ENCODE measurements at places on chromosomes 4 and X.

DNA sequence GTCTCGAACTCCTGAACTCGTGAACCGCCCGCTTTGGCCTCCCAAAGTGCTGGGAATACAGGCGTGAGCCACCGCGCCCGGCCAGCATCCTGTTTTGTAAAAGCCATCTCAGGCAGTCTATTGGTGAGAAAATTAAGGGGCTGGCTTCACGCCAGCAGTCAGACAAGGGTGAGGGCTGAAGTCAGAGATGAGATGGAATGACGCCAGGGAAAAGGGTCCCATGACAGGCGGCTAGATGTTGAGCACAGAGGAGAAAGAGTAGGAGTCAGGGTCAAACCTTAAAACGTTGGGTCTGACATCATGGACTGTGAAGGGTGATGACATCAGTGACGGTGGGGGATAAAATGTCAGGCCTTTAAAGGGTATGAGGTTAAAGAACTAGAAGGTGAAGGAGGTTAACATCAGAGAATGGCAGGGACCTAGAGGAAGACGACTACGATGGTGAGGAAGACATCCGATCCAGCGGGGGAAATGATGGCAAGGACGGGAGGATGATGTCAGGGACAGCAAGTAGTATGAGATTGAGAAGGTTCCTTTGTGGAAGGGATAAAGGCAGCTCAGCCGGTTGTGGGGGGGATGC is 504 bp upstream of the RBM3 start:
- no peak for DNase-seq

DNA sequence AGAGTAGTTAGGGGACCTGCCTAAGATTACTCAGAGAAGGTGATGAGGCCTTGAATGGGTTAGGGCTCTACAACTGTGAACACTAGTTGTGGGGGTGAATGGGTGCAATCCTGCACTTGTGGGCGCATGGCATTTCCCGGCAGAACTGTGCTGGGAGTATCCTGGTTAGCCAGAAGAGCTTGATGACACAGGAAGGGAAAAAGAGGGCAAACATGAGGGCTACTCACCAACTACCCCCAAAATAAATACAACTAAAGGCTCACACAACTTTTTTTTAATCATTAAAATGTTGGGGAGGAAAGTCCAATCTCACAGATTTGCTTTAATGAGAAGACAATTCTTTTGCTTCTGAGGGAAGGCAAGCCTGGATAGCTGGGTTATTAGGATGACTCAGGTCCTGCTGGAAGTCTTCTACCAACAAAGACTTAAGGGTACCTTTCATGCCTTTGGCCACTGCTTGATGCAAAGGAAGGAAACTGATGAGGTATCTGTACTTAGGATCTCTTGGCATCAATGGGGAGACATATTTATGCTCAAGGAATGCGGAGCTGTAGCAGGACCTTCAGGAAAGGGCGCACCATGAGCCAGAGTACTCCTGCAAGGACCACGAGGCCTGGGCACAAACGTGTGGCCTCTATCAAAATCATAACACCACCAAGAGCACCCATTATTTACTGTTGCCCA is 2.6 kb downstream of the PHKA2 start:
- no peak for DNase-seq

DNA sequence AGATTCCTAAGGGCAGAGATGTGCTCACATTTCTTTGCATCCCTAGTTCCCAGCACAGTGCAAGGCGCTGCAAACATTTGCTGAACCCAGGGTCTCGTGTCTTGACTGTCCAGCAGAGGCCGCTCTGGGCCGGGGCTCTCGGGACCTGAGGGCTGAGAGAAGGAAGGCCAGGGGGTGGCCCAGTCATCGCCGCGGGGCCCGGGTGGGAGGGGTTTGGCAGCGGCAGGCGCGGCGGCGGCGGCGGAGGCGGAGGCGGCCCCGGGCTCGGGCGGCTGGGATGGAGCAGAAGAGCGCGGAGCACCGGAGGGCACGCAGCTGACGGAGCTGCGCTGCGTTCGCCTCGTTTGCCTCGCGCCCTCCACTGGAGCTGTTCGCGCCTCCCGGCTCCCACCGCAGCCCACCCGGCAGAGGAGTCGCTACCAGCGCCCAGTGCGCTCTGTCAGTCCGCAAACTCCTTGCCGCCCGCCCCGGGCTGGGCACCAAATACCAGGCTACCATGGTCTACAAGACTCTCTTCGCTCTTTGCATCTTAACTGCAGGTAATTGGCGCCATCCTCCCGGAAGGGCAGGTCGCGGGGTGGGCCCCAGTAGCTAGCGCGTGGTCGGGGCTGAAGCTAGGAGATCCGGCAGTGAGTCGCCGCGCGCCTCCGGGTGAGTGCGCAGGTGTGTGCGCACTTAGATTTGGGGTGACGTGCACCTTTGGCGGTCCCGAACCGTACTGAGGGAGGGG is at the start of gene PARM1:
PARM1 (plus strand) TSS at position 285 of the 730 bp plus-strand sequence; CDS start at position 497, 212 bp downstream.
- DNase-seq: peak; percentile 92

- no peak for DNase-seq
Observed at GRCh38 chrX:17591741-17592110, 145.6 kb upstream of the SCML1 start.

- no peak for DNase-seq
Observed at GRCh38 chrX:43643662-43644061, 12.4 kb upstream of the MAOA start.

DNA sequence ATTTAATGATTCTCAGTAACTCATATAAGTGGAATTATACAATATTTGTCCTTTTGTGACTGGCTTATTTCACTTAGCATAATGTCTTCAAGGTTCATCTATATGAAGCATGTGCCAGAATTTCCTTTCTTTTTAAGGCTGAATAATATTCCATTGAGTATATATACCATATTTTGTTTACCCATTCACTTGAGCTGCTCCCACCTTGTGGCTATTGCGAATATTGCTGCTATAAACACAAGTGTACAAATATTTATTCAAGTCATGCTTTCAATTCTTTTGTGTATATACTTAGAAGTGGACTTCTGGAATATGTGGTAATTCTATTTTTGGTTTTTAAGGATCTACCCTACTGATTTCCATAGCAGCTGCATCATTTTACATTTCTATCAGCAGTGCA is 219.1 kb downstream of the MID1 start:
- no peak for DNase-seq

- DNase-seq: peak; percentile 12
Observed at GRCh38 chr4:2795300-2795892, 2.5 kb downstream of the SH3BP2 start.

DNA sequence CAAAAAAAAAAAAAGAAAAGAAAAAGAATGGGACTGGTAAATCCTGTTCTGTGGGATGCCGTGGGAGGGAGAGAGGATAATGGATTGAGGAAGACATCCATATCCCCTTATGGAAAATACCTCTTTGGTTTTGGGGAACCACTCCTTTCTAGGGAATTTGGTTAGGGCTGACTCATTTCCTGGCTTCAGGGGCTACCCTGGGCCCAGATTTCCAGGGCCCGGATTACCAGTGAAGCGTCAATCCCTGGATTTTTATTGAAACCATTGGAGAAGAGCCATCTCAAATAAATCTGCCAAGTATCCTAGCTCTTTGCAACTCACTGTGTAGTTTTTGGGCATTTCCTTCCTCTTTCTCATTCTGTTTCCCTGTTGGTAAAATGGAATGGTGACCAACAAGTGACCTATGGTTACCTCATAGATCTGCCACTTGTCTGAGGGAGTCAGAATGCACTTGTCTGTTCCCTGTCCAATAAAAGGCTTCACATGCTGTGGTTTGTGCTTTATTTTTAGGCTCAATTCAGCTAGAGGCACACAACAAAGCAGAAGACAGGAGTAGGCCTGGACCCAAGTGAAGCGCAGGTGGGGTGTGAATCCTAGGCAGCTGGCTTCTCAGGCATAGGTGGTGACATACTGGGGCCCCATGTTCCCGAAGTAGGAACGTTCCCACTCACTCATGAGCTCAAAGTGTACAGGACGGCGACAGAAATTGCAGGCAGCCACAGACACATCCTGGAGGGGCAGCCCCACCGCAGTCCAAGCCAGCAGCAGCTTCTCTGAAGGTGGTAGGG is 8.6 kb downstream of the APEX2 start:
- no peak for DNase-seq

DNA sequence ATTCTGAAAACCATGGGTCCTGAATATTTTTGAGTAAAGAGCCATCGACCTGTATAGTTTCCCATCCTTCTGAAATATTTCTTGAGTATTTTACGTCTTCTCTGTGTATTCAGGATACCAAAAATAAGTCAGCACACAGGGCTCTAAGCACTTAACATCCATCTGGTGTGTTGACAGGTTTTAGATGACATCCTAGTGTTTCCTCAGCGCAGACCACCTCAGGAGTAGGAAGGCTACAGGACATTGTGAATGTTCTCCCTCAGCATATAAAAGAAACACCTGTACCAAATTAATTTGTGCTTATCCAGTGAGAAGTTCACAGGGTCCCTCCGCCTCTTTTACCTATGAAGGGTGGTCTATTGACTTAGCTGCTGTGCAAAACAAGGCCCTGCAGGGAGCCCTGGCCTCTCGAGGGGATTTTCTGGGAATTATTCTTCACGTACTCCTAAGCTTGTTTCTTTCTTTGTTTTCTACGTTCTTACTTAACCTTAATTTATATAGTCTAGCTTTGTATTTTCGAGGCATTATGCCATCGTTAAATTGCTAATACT is 241.8 kb downstream of the FBXO8 start:
- no peak for DNase-seq

- DNase-seq: peak; percentile 17
Observed at GRCh38 chr4:1407657-1408333, 1.6 kb upstream of the NKX1-1 start.

- no peak for DNase-seq
Observed at GRCh38 chr4:10731162-10731561, 46.6 kb upstream of the CLNK start.

- peak; percentile 29 for DNase-seq
Observed at GRCh38 chr4:140595065-140595464, 26.3 kb upstream of the UCP1 start.

DNA sequence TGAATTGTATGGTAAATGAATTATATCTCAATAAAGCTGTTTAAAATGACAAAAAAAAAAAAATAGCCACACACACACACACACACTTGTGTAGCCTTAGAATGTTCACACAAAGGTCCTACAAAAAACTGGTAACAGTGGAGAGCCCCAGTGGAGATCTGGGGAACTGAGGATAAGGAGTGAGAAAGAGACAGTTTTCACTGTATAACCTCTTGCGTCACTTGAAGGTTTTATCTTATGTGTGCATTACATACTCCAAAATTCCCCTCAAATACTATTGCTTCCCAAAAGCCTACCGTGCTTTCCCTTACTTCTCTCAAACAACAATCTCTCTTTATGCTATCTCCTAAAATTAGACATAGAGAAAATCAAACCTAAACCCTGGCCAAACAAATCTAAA is 67.8 kb downstream of the SMC1A start:
- DNase-seq: no peak

- no peak for DNase-seq
Observed at GRCh38 chr4:73704314-73705055, 35.9 kb upstream of the CXCL8 start.

DNA sequence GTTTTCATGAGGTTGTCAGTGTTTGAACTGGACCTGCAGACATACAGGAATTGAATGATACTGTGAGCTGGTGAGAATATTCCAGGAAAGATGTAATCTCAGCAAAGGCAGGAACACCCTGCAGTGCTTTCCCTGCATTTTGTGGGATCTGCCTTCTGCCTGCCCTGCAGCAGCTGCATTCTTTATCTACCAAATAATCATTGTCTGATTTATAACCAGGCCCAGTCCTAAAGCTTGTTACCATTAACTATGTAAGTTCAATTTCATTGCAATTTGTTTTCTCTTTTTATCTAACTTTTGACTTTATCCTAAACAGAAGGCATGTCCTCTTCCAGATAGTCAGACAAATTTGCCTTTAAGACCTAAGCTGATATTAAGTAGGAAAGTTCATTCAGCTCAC is 99.8 kb upstream of the NOCT start:
- no peak for DNase-seq
